ENCODE measurements at places on chromosomes 16 and 17.

DNA sequence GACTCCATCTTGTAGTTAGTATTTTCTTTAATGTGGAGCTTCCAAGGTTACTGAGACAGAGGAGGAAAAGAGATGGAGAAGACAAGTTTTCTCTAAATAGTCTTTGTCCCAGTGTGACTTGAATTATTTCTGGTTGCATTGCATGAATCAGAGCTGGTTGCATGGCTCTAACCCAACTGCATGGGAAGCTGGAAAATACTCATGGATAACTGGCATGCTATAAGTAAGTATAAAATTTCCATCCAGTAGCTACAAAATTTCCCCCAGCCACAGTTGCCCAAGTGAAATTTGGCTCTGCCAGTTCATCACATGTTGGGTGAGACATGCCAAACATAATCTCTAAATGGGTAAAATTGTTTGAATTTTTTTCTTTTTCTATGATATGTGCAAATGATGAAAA, 1161.5 kb downstream of the CDH11 start:
- no peak for DNase-seq

DNA sequence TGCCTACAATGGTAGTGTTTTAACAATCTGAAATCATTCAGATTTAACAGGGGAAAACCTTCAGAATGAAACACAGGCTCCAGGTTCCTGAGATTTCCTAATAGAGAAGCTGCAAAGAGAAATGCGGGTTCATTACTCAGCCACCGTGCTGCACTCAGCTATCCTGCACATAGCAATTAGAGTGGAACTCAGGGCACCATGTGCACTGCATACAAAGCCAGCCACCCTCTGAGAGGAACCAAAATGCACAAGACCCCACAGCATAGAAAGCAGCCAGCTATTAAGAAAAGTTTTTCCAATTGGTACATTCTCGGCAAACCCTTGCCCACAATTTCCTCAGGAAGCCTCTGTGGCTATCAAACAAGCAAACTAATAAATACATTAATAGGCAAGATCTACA, 37.4 kb downstream of the TOM1L2 start:
- DNase-seq: no peak

GRCh38 chr17:37239690-37240334, 136.0 kb upstream of the C17orf78 start:
- DNase-seq: no peak

DNA sequence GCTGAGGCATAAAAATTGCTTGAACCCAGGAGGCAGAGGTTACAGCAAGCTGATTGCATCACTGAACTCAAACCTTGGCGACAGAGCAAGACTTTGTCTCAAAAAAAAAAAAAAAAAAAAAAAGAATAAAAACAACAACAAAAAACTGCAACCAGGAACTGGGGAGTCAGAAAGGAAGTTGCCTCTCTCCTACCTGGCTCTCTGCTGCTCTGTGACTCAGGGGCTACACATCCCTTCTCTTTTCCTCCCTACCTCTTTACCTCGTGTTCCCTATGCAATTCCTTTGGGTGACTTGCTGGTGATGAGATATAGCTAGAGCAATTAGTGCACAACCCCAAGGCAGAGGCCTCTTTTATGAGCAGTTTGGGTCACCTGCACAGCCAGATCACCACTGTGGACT, 95.9 kb downstream of the ABCC1 start:
- no peak for DNase-seq

DNA sequence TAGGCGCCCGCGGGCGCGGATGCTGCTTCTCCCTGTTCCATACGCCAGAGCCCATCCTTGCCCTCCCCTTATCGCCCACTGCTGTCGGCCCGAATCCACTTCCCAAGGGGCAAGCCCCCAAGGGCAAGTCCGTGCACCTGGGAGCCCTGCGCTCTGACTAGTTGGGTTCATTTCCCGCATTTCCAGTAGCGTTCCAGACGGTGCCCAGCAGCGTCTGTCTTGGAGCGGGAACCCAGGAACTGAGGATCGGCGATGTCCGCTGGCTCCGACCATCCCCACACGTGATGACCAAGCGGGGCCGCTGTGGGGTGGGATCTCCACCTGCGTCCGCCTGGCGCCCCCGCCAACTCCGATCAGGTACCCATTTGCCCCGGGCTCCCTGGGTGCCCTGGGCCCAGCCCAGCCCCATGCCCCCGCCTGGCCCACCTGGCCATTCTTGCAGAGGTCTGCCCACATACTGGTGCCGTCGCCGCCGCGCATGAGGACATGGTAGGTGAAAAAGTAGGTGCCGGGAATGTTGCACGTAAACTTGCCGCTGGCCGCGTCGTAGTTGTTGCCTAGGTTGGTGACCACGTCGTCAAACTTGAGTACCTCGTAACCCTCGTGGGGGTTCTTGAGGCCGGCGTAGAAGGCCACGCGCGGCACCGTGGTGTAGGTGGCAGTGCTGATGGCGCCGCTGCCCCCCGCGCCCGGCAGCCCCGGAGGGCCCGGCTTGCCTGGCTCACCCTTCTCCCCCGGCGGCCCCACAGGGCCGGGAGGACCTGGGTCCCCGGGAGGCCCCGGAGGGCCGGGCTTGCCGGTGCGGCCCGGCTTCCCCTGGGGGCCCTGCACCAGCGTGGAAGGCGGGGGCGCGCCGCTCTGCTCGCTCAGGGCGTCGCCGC, 837 bp downstream of the C1QL1 start:
- DNase-seq: no peak

DNA sequence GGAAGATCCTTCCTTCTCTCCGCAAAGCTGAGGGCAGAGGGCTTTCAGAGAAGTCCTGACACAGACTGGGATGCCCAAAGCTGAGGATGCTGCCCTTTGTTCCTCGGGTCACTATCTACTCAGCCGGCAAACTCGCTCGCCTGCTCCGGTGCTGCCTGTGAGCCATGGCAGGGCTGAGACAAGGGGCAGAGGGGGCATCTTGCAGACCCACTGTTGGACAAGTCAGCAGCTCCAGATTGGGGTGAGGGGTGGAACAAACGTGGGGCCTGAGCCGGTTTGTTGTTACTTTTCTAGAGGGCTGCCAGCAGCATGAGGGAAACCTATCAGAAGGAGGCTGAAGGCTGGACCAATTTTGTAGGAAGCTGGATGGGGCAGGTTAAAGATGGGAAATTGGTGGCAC, 47.1 kb upstream of the PIK3R6 start:
- DNase-seq: no peak

DNA sequence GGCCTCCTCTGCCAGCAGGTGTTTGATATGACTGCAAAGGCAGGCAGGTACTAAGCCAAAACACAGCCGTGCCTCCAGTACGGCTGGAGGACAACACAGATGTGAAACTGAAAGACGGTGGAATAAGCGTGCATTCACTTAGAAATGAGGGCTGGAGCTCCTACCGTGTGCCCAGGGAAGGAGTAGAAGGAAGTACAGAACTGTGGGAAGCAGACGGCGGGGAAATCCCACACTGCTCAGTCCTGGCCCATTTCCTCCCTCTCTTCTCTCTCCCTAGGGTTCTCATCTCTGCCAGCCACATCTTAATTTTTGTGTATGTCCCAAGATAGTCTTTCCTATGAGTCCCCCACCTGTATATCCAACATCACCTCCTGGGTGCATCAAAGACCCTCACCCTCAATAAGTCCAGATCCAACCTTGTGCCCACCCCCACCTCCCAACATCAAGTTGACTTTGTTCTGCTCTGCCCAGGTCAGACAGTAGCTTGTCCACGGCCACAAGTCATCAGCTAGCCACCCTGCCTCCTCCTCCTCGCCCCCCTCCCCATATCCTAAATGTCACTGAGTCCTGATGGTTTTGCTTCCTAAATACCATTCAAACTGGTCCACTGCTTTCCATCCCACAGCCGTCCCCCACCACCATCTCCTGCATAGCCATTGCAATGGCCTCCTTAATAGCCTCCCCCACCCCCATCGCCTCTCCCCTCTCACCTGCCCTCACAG, 77.1 kb upstream of the RPL38 start:
- no peak for DNase-seq

DNA sequence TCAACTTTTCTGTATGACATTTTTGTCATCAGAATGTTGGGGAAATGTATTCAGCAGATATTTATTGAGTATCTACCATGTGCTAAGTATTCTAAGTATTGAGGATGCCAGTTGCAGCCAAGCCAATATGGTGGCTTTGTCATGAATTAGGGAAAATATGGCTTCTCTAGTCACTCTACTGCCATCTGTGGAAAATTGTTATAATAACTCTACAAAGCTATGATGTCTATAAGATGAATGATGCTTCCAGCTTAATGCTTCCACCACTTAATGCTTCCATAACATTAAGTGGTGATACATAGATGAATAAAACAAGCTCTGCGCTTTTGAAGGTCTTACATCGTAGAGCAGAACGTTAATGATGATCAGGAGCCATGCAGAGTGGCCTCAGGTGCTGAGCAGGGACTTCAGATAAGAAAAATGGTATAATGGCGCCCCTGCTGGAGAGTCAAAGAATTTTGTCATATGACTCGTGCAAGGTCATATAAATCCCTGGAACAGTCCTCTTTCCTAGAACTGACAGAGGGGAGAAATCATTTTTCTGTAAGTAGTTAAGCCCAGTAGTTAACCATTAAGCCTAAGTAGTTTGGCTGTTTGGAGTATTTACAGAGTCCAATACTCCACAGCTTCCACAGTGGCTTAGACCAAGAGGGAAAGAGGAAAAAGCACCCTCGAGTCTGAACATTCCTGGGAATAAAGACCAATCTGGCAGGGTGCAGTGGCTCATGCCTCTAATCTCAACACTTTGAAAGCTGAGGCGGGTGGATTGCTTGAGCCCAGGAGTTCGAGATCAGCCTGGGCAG, 2.7 kb upstream of the TMIGD1 start:
- no peak for DNase-seq

DNA sequence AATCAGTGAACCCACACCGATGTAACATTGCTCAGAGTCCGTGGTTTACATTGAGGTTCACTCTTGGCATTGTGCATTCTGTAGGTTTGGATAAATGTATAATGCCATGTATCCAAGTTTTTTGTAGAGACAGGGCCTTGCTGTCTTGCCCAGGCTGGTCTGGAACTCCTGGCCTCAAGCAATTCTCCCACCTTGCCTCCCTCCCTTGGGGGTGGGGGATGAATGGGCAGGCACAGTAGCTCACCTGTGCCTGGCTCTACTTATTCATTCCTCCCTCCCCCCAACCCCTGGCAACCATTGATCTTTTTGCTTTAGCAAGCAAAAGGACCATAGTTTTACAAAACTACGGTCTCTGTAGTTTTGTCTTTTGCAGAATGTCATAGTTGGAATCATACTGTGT, 181.4 kb downstream of the SPECC1 start:
- no peak for DNase-seq

GRCh38 chr16:75921281-75921680, 195.0 kb upstream of the CPHXL start:
- no peak for DNase-seq

Measured in activated naive CD4-positive, alpha-beta T cell treated with anti-CD3 and anti-CD28 coated beads, Interleukin-2, amount 50 U/mL, for 72 hours (primary cell).